ENCODE measurements at places on chromosomes 2 and 18.

GRCh38 chr18:1914489-1914888, 656.8 kb downstream of the METTL4 start:
- DNase-seq, result no peak

DNA sequence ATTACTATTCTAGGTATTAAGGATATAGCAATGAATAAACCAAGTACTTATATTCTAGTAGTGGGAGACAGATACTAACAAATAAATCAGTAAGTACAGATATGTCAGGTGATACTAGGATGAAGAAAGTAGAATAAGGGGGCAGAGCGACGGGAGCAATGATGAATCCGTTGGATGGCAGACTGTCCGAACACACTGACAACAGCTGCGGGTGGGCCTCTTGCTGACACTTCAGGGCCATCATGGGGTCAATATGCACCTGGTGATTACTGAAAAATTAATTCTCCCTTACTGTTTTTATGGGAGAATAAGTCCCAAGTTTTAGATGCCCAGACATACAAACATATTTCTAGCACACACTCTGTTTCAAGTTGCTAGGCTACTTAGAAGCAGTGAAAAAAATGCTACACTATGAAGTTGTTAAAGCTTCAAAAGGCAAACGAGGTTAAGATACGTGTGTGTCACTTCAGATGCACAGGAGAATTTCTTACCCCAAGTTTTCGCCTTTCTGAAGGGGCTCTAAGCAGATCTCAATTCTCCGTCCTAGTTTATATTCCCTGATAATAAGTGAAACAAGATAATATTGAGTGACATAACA, 78.7 kb downstream of the USP40 start:
- DNase-seq, result no peak

DNA sequence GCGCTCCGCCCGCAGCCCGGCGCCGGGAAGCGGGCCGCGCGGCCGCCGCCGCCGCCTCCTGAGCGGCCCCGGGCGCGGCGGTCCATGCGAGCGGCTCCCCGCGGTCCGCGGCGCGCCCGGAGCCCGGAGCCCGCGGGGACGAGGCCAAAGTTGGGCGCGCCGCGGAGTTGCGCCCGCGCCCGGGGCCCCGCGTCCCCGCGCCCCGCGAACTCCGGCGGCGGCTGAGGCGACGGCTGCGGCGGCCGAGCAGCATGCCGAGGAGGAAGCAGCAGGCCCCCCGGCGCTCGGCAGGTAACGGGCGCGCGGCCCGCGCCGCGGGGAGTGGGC, 992 bp downstream of the TSHZ1 start:
- no peak for DNase-seq

DNA sequence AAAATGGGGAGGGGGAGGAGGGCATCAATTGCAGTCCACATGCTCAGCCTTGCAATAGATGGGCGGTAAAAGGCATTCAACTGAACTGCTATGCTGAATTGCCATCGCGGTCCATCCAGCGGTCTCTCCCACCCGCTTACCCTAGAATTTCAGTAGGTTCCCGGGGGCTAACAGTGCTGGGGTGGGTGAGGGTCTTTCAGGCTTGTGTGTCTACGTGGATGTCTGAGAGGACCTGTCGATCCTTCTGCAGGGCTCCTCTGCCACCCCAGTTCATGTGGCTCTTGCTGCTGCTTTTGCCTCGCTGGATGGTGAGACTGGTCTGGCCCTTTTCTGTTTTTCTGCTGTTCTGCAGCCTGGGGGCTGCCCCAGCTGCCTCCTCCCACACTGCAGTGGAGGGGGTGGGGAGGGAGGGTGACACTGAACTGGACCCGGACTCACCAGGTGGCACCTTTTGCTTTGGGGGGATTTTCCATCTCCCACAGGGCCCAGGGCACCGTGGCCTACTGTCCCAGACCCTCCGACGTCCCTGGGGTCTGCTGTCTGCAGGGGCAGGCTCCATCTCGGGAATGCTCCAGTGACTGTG, 14.1 kb downstream of the ACKR3 start:
- DNase-seq, result no peak

- DNase-seq, result no peak
These were observed 51.6 kb downstream of the SLC66A2 start for GRCh38 chr18:79899609-79900445.

DNA sequence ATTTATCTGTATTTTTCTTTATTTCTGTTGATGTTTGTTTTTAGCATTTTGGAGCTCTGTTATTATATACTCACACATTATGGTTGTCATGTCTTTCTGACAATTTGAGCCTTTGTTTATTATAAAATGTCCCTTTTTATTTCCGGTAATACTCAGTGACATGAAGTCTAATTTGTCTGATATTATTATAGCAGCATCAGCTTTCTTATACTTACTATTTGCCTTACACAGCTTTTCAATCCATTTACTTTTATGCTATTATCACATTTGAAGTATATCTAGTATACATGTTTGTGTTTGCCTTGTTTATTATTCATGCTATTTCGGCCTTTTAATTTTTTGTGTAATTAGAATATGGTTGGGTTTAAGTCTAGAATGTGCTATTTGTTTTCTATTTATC, 430.6 kb upstream of the FANCL start:
- DNase-seq, result no peak

DNA sequence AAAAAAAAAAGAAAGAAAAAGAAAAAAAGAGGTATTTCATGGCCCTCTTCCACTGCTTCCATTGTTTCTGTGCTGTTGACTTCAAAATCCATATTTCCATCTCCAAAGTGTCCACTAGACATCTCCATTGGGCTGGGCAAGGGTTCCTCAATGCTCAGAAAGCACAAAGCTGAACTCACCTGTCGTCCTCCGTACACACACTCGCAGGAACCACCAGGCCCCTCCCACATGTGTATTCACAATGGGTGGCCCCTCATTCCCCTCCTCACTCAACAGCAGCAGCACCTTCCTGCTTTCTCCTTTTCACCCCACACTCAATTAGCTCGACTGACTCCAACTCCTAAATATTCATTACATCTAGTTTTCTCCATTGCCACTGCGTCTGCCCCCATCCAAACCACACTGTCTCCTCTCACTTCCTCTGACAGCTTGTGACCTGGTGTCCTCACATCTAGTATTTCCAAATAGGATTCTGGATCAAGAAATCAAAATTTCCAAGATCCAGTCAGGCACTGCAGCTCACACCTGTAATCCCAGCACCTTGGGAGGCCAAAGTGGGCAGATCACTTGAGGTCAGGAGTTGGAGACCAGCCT, 25.2 kb downstream of the OSBPL1A start:
- DNase-seq, result no peak

- no peak for DNase-seq
These were observed 19.8 kb upstream of the L3MBTL4 start for GRCh38 chr18:6434481-6434880.

DNA sequence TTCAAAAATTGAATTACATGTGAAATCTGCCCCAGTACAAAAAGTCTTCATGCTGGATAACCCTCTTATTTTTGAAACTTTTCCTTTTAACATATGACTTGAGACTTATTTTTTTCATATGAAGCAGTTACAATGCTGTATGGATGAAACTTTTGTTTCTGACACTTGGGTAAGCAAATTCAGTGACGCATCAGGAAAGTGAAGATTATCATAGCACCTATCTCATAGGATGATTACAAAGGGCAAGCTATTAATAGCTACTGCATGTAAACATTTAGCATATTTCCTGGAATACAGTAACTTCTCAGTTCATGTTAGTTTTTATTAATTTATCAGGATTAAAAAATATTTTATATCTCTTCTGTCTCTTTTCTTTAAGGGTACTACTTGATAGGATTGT, 1109.2 kb downstream of the LRP1B start:
- no peak for DNase-seq

DNA sequence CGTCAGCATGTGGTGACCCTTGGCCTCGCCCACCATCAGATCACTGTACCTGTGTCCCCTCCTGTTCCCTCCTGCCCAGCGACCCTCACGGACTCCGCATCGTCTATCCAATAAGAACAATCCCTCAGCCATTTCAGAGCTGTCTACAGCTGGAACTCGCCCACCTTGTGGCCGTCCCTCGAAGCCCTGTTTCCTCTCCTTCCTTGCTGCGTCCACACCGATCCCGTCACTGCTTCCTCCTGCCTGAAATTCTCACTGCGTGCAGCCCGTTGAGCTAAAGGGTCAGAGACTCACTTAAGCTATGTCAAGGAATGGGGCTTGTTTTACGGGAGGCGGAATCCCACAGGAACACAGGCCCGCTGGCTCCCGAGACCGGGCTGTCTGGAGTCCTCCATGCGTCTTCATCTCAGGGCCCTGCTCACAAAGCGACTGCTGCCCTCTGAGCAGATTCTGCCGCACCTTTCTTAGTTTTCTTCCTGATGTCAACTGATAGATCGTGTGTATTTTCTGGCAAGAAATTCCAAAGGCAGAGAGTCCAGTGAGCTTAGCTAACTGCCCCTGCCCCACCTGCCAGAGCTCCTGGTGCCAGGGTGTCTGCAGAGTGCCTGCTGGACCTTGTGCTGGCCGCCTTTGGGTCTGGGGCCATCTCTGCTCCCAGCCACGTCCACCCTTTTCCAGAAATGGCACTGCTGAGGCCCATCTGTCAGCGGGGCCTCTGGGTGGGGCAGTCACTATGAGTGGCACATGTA, 35.3 kb downstream of the KLHL29 start:
- no peak for DNase-seq

DNA sequence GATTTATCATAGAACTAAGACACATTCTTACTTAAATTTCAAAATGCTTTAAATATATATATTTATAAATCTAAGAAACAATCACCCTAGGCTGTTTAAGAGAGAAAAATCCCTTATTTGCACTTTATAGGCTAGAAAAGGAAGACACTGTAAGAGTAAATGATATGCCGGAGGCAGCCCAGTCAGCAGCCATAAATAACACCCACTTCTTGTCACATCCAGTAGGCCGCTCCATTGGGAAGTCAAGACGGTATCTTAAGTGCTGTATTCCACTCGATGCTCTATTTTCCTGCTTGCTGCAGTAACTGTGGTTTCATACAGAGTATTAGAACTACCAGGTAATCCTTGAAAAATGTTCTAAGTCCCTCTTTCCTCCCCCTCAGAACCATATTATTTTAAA, 57.9 kb downstream of the ABCA12 start:
- DNase-seq, result no peak

GRCh38 chr2:227772197-227772661, 26.5 kb downstream of the SCYGR8 start:
- DNase-seq, result no peak

GRCh38 chr2:30492619-30493018, 45.6 kb downstream of the LCLAT1 start:
- no peak for DNase-seq

DNA sequence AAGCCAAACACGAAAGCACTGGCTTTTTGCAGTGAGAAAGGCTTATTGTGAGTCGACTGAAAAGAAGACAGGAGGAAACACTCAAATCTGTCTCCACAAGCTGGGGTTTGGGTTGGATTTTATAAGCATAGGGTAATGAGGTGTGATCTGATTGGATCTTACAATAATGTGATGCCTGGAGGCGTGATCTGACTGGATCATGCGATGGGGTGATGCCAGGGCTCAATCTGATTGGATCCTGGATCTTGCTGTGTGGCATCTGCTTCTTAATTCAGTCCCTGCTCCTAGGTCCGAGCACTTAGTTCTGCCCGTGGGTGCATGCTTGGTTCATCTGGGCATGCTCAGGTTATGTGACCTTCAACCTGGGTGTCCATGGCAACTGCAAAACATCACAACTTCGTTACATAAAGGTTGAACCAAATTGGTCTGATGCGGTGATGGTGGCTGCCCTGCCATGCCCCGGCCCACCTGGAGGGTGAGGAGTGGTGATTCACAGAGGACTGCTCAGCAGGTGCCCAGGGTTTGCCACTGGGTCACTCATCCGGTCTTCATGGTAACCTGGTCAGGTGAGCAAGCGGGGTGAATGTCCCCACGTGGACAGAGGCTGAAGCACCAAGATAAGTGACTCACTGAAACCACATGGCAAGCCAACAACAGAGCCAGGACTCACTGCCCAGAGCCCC, 111.0 kb downstream of the KCNF1 start:
- DNase-seq, result no peak
